ENCODE measurements at places on chromosomes 3 and 15.

DNA sequence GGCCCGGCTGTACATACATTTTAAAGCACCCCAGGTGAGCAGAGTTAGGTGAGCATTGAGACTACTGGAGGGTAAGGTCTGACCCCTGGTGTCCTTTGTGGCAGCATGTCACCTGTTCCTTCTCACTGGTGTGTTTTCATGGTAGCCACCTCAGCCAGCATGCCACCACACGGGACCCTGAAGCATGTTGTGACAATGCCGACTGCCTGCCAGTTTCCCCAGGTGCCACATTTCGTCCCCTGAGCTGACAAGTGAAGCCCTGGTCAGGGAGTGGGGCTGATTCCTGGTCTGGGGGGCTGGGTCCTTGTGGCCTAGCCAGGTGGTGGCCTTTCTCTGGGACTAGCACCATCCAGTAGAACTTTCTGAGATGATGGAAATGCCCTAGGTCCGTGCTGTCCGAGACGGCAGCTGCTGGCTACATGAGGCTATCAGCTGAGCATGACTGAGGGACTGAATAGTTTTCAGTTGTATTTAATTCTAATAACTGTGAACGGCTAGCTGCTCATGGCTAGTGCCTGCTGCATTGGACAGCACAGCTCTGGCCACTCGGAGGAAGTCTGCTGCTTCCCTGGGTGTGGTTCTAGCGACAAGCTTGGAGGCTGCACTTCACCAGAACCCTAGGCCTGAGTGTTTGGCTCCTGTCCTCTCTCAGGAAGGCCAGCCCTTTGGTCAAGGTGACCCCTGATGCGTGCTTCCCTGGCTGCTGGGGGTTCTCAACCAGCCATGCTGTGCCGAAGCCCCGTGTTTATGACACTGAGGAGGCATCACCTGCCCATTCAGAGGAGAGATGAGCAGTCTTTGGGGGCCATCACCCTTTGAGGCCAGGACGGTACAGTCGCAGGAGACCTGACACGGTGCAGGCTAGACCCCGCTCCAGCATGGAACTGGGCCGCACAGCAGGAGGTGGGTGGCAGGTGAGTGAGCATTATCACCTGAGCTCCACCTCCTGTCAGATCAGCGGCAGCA lies 3.9 kb downstream of the C3orf22 start:
- no peak for DNase-seq

DNA sequence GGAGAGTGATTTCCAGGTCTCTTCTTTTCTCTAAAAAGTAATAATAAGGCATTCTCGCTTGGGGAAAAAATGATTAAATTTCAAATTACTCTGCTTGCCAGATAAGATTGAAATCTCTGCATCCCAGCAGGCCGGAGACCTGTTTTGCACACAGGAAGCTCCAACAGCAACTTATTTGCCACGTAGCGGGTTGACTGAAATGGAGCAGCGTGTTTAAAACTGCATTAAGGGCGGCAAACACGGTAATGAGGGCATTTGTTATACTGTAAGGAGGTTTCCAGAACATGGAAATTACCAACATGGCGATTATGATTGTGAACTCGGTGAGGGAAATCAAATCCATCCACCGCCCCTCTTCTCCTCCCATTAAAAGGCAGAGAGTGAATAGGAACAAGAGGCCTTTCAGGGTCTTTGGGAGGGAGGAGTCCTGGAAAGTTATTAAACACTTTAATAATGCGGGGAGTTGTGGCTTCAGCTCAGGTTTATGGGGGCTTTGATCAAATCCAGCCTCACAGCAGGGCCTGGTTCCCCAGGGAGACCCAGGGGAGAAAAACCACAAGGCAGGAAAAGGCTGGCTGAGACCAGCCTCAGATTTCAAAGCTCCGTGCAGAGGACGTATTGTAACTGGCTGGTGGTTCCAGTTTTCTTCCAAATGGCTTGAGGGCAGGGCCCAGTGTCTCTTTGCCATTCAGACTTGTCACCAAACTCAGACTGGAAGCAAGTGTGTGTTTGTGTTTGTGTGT lies 242.3 kb downstream of the TLE3 start:
- no peak for DNase-seq

GRCh38 chr3:107745354-107745753 lies 222.6 kb downstream of the BBX start:
- DNase-seq = no peak

DNA sequence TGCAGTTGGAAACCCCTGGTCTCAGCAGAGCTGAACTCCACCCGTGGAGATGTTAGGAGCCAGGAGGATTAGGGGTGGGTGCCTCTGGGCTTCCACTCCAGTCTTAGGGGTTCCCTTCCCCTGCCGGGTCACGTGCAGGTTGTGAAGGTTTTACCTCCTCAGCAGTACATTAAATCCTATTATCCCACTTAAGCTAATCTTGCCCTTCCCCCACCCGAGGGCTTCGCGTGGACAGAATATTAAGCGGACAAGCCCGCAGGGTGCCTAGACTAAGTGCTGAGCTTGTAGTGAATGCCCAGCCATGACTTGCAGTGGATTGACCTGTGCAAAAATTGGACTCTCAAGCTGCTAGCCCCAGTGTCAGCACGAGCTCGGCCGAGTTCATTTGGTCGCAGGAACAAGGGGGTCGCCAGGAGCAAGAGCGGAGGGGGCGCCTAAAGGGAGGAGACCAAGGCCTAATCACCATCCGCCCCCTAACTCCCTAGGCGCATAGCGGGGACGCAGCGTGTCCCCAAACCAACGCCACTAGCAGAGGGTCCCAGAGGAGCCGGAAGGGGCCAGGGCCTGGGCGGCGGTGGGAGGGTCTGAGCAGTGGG lies 498 bp upstream of the SEMA4B start:
- no peak for DNase-seq

- DNase-seq = no peak
Measured at GRCh38 chr15:79990280-79990996, 19.4 kb upstream of the BCL2A1 start.

GRCh38 chr15:60804986-60805949 lies 326.3 kb upstream of the ICE2 start:
- DNase-seq = no peak

DNA sequence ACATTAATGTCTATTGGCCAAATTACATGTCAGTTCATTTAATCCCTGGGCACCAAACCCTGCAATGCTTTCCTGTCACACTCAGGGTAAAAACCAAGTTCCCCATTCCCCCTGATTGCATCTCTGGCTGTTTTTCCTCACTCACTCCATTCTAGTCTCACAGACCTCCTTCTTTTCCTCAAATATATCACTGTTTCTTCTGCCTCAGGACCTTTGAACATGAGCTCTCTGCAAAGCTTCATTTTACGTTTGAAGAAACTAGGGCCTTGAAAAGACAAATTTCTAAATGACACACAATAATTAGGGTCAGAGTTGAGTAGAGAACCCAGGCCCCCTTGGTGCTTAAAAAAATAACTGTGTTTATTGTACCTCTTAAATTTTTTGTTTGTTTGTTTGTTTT lies 230.6 kb downstream of the THRB start:
- no peak for DNase-seq

DNA sequence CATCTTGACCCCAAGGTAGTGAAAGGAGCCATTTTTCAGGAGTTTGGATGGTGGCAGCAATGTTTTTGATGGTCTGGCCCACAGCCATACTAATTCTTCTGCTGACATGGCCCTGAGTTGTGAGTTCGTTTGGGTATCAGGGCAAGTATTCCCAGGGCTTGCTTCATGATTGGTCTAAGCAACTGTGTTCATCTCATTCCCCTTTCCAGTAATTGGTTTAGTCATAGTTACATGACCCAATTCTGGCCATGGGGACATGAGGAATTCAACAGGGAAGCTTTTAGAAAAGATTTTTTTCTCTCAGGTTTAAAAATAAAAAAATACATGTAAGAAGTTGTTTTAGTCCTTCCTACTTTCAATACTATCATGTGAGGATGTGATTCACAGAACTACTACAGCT lies 150.5 kb upstream of the NPHP3 start:
- DNase-seq = no peak

GRCh38 chr3:104553121-104553520 lies 813.6 kb upstream of the ALCAM start:
- DNase-seq = no peak

- DNase-seq = peak; percentile 75
Measured at GRCh38 chr3:158790901-158791589, 10.8 kb upstream of the MFSD1 start.

DNA sequence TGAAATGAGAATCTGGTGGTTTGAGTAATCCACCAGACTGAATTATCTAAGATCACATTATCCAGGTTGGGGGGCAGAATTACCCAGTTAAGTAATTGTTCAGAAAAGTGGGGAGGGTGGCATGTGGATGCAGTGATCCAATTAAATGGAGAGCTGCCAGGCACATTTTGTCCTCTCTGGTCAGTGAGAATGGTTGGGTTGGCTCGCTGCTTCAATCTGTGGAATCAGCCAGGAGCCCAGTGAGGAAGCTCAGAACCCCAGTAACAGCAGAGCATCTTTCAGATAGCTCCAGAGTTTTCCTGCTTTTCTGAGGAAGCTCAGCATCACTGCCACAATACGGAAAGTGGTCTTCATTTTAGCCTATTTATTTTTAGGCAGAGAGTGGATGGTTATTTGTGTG lies 6.4 kb upstream of the EXOG start:
- DNase-seq = no peak

DNA sequence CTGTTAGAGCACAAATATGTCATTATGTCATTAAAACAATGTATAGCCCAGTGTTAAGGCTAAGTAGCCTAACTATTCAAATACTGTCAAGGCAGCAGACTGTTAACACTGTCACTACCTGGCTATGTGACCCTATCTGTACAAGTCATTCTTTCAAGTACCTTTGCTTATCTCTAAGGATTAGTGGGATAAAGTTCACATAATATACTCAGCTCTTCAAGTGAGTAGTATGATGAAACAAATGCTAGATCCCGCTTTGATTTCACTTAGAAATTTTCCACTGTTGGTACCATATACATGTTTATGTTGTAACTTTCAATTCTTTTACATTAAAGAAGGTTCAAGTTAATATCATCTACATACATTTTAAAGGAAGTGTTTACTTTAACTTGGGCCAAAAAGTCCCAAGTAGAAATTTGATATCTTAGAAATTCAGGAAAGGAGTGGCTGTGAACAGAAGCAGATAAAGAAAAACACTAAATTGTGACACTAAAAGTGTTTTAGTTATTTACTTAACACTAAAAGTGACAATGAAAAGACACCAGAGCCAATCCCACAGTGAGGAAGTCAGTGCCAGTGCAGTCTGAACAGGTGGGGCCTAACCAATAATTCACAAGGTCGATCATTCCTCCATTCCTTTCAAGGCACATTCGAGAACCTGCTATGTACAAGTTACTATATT lies 4.8 kb upstream of the RFX7 start:
- DNase-seq = no peak

- no peak for DNase-seq
Measured at GRCh38 chr3:29890801-29891200, 609.9 kb downstream of the RBMS3 start.

DNA sequence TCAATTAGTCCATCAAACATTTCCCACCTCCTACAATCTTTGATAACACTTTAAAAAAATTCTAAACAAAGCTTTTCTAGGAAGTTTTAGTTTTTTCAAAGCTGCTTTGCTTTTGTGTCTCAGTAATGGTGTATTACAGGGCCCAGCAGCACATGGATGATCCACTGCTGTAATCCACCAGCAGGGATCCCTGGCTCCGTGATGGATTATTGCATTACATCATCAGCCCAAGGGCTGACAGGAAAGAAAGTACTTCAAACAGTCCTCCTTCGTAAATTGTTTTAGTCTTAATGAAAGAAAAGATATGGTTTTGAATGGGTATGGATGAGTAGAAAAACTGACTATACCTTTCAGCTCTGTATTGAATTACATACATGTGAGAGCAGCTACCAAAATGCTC lies 688.9 kb upstream of the NAALADL2 start:
- no peak for DNase-seq

- no peak for DNase-seq
Measured at GRCh38 chr3:143510601-143511000, 337.7 kb downstream of the SLC9A9 start.

- DNase-seq = peak; percentile 57
Measured at GRCh38 chr3:56790016-56790821, 11.5 kb downstream of the ARHGEF3 start.

GRCh38 chr3:53030619-53031449 lies 15.0 kb downstream of the SFMBT1 start:
- DNase-seq = peak; percentile 19

GRCh38 chr3:16179771-16180736 lies 5.6 kb downstream of the GALNT15 start:
- no peak for DNase-seq

DNA sequence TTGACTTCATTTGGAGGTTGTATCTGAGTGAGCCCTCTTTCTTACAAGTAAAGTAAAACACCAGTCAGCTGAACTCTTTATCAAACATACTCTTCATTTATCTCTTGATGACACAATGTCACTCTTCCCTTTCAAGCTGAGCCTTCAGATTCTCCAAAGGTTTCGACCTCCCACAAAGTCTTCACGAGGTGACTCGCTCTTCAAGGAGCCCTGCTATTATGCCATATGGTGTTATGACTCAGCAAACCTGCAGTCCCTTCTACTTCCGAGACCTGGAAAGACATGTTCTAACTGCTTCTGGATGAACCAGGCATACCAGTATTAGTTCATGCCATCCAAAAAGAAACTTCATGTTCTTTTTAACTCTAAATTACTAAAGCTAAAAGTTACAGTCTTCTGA lies 23.1 kb downstream of the AADAC start:
- no peak for DNase-seq

DNA sequence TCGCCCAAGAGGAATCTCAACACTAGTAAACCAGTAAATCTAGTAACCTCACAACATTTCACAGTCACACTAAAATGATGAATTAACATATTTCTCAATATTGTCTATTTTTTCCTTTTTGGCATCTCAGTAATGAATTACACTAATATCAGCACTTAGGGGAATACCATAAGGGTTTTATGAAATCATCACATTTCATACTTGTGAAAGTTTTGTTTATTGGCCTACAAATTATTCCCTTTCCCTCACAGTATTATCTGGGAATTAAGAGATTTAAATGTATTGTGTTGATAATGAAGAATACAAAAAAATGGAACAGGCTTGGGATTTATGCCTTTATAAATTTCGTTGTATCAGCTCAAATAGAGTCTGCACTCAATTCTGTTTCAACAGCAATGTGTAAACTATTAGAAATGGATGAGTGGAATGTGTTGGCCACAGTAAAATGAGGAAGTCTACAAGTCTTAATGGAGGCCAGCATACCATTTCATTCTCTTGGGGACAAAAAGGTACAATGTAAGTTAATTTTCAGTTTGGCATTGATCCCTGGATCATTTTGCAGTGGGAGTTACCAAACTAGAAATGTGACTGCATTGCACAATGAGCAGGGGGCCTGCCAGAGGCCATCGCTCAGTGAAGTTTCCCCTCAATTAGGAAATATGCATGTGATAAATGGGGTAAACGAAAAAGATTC lies 195.4 kb downstream of the FMN1 start:
- no peak for DNase-seq
